A673 (cell line): ENCODE measurements at places on chromosomes 13 and 19. TPM values are rescaled to one million over a fixed set of nuclear protein-coding genes. Genes with fewer than 3 reads are reported as not detected.

DNA sequence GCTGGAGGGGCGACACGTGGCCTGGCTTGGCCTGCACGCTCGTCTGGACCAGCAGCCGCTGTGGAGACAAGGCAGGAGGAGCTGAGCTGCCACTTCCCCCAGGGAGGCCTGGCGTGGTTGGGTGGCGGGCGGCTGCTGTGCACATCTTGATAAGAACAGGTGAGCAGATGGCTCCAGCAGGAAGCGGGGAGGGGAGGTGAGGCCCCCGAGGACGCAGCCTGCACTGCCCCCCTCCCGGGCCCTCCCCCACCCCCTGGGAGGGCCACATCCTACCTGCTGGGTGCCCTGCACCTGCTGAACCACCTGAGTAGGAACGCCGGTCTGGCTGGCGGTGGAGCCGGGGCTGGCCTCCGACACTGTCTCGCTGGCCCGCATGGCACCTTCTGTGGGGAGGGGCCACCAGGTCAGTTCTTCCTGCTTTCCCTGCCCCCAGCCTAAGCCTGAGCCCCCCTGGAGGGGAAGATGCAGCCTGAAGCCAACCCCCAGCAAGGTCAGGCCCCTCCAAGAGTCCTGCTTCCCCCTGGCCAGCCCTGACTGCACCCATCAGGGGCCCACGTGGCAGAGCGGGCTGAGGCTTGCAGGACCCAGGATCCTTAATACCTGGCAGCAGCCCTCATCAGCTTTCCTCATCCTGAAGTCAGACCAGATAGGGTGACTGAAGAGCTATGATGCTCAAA lies 22.8 kb downstream of the RFX1 start:
- no peak for DNase-seq

- peak; percentile 80 for DNase-seq
Observed at GRCh38 chr13:50393628-50394027, 378.4 kb downstream of the KCNRG start.

DNA sequence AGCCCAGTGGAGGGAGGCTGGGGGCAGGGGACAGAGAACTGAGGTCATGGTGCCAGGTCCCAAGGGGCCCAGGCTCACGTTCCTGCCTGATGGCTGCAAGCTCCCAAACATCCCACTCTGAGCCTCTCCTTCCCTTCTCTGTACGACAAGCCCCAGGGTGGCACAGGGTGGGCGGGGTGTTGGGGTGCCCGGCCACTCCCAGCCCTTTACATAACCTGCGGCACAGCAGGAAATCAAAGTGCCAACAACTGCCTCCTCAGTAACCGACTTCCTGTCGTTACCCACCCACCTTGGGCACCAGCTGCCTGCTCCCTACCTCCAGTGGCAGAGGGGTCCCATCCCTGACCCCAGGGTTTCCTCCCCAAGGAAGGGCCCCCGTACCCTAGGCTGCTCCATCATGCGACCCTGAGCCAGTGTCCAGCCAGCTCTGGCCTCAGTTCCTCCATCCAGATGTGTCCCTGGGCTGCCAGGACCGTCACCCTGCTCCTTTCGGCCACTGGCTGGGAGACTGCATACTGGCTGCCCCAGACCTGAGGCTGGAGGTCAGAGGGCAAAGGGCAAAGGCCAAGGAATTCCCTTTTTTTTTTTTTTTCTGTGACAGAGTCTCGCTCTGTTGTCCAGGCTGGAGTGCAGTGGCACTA lies 27.7 kb upstream of the NFIC start:
- DNase-seq, result no peak

DNA sequence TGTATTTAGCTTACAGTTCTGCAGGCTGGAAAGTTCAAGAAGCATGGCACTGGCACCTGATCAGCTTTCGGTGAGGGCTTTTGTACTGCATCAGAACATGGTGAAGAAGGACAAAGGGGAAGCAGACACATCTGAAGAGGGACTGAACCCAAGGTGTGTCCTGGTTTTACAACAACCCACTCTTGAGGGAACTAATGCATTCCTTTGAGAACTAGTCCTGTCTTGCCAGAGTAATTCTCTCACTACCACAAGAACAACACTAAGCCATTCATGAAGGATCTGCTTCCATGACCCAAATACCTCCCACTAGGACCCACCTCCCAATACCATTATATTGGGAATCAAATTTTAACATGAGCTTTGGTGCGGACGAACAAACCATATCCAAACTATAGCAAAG lies 93.6 kb downstream of the RFC3 start:
- DNase-seq, result no peak

DNA sequence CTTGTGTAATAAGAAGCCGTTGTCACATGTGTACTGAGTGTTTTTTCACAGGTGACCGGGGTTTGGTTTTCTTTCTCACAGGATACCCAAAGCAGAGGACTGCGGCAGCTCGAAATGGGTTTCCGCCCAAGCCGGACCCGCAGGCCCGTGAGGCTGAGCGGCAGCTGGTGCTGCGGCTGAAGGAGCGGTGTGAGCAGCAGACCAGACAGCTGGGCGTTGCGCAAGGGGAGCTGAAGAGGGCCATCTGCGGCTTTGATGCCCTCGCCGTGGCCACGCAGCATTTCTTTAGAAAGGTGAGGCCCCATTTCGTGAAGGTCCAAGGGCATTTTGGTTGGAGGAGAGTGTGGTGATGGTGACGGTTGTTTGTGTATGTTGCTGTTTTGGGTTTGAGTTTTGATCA lies 236.3 kb downstream of the SLC7A1 start:
- no peak for DNase-seq

DNA sequence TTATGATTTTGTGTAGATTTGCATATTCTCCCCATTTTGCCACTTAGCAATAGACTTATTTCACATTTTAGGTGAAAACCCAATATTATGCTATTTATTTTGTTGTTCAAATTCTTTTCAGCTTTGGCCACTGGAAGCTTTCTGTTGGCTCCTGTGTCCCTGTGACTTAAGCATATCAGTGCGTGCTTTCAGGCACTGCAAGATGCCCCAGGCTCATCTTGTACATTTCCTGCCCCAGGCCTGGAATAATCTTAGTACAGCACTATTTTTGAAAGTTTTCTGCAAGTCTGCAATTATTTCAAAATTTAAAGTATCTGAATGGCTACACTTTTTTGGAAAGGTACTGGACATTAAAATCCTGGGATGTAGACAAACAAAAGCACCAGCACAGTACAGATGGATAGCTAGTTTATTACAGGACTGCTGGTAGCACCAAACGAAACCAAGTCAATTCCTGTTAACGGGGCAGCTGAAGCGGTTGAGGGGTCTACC lies 3.5 kb upstream of the CCNP start:
- DNase-seq, result no peak

- DNase-seq, result no peak
Observed at GRCh38 chr13:29125934-29126424, 305.8 kb downstream of the MTUS2 start.

- DNase-seq, result no peak
Observed at GRCh38 chr13:38759390-38759789, 72.5 kb downstream of the FREM2 start.

DNA sequence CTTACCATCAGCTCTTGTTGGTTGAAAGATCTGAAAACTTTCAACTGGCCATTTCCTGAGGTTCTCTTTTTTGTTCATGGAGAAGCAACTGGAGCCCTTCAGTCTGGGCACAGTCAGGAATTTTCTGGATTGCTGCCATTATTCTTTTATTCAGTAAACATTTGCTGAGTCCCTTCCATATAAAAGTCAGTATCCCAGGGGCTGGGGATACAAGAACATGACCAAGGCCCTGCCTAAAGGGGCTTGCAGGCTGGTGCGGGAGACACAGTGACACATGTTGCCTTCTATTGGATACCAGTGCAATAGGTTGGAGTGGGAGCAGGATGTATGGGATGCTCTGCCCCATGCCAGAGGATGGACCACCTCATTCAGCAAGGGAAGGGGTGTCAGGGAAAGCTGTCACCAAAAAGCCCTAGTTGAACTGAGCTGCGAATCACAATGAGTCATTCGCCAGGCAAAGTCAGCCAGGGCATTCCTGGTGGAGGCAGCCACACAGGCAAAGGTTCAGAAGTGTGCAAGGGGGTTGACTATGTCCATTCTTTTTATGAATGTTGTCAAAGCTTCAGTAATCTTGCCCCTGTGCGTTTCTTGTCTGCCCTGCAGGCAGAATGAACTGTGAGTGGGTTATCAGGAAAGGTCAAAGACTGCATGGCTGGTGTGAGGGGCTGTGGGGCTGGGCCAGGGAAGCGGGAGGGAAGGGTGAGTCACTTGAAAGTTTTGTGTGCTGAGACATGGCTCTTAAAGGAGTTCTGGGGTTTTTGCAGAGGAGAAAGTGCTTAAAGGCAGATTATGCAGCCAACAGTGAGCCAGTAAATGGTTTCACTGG lies 395.9 kb downstream of the KCNRG start:
- DNase-seq, result peak; percentile 31

A1BG gene
- 15.2 and 18.2 TPM in 2 replicates for total RNA-seq

DNA sequence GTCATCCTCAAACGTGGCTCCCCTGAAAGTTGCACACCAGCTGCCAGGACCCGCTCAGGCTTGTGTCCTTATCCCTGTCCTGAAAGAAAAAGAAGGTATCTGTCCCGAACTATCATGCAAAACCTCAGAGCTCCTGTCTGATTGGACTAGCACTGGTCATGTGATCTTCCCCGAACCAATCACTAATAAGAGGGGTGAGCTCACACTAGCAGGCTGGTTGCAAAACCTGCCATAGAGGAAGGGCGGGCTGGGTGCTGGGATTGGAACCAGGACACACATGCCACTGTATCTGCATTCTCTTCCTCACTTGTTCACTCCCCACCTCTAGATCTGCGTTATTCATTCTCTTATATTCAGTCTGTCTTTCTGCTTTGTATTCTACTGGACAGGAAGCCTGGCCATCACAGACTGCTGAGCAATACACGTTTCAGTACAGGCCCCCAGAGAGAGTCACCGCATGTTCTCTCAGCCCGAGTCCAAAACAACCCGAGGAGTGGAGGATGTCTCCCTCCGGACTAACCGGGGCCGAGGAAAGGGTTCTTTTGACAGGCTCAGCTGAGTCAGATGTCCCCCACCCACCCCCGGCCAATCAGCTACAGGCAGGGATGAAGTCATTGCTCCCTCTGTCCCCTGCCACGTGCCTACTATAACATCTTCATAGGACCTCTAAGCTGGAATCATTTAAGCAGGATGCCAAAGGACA lies 97.7 kb downstream of the SIPA1L3 start:
- DNase-seq, result peak; percentile 94

PSG3 gene
- total RNA-seq, result not detected in 2 replicates

DNA sequence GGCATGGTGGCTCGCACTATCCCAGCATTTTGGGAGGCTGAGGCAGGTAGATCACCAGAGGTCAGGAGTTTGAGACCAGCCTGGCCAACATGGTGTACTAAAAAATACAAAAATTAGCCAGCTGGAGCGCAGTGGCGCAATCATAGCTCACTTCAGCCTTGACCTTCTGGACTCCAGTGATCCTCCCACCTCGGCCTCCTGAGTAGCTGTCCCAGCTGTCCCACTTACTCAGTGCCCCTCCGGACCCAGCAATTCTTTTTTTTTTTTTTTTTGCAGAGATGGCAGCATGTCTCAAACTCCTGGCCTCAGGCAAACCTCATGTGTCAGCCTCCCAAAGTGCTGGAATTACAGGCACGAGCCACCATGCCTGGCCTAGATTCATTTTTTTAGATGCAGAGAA lies 2.3 kb upstream of the ADAT3 start:
- DNase-seq, result no peak

- no peak for DNase-seq
Observed at GRCh38 chr19:55345818-55346724, 6.4 kb downstream of the KMT5C start.

DNA sequence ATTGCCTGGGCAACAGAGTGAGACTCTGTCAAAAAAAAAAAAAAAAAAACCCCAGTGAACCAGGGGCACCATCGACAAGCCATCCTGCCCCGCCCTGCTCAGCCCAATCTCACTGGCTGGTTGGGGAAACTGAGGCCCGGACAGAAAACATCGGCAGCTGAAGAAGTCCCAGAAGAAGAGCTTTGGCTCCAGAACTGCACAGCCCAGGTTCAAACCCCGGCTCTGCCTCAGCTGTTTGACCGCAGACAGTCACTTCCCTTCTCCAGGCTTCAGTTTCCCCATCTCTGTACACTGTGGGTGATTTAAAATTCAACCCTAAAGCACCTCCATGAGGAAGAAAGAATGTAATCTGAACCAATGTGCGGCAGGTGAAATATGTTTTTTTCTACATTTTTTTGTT lies 9.4 kb upstream of the SEMA6B start:
- no peak for DNase-seq

DNA sequence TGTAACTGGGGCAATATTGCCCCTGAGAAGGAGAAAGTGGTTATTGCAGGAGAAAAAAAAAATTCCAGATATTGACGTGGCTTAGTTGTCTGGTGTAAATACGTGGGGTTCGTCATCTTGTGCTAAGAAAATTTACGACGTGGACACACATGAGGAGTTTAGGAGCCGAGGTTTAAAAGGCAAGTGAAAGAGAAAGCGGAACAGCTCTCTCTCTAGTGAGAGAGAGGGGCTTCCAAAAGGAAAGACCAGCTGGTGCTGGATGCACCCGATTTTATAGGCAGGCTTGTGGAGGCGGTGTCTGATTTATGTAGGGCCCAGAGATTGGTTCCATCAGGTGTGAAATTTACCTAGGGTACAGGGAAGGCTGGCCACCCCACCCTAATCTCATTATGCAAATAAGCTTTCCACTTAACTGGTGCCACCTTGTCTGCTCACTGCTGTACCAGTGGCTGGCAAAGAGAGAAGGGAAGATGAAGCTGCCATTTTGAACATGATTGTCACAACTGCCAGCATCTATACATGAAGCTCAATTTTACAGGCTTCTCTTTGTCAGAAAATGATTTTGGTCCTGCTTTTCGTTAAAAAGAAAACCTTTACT lies 845.1 kb downstream of the DACH1 start:
- no peak for DNase-seq

DNA sequence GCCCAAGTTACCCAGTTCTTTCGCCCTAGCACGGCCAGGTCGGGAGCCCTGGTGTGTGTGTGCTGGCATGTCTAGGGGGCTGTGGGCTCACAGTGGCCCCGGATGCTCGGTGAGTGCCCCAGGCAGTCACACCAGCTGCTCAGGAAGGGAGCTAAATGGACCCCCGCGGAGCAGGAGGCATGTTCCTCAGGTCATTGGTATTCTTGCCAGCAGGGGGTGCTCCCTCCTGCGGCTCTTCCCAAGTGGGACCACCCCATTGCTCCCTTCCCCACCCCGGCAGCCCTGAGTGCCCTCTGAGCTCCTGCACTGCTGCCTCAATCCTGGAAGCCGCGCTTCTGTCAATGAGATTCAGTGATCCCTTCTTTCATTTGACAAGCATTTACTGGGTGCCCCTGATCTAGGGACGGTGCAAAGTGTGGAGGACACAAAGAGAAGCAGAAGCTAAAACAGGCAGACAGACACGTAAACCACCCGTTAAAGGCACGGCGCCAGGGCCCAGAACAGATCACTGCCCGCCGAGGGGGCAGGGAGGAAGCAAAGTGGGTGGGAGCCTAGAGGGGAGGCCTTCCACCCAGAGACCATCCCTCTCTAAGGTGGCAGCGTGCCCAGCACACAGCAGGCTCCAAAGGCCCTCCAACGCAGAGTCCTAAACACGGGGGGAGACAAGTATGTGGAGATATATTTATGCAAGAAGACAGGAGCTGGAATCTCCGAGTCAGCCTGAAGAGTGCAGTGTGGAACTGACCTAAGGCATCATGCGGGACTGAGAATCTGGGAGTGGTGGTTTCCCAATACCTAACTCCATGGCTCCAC lies 5.2 kb upstream of the ADPRHL1 start:
- peak; percentile 93 for DNase-seq

- no peak for DNase-seq
Observed at GRCh38 chr13:50712881-50713280, 130.6 kb downstream of the DLEU7 start.
